ENCODE measurements at places on chromosomes 3 and 15.
A peak's percentile ranks its signal among the peaks of the same experiment; 100 is the strongest.

DNA sequence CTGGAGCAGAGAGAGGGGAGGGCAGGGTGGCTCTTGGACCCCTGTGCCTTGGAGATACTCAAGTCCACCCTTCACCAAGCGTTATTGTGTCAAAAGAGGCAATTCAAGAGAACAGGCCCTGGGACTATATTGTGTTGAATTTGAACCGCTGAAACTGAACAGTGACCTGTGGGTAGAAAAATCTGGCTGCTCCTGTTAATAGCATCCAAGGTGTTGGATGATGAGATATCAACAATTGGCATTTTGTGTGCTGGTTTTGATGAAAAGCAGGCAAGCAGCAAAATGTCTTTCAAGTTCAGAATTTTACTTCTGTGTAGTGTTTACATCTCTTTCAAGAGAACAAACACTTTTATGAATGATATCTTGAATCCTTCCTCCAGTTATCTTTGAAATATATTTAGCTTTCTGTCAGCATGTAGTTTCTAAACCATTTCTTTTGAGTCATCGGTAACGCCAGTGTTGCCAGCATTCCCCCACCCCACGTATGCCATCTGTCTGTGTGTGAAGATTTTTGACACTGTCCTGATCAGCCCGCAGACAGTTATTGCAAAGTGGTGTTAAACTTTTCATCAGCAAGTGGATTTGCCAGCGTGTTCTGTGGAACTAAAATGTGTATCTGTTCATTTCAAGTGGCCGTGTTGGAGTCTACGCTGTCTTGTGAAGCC lies 34.8 kb downstream of the PDHB start:
- no peak for DNase-seq

DNA sequence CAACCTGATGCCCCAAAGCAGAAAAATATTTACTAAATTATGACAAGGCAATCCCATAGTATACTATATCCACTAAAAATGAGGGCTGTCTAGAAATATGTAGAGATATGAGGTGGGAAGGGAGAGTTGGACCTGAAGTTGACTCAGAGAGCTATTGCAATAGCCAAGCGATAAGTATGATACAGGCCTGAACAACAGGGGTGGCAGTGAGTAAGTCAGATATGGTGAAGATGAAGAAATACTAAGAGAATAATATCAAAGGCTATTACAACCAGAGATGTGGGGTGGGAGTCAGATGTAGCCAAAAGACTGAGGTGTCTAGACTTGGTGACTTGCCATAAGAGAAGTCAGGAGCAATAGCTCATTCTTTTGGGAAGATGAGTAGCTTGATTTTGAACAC lies 9.2 kb downstream of the HSPBAP1 start:
- DNase-seq, result no peak

GRCh38 chr3:194689493-194689944 lies 3.8 kb downstream of the FAM43A start:
- peak; percentile 22 for DNase-seq

DNA sequence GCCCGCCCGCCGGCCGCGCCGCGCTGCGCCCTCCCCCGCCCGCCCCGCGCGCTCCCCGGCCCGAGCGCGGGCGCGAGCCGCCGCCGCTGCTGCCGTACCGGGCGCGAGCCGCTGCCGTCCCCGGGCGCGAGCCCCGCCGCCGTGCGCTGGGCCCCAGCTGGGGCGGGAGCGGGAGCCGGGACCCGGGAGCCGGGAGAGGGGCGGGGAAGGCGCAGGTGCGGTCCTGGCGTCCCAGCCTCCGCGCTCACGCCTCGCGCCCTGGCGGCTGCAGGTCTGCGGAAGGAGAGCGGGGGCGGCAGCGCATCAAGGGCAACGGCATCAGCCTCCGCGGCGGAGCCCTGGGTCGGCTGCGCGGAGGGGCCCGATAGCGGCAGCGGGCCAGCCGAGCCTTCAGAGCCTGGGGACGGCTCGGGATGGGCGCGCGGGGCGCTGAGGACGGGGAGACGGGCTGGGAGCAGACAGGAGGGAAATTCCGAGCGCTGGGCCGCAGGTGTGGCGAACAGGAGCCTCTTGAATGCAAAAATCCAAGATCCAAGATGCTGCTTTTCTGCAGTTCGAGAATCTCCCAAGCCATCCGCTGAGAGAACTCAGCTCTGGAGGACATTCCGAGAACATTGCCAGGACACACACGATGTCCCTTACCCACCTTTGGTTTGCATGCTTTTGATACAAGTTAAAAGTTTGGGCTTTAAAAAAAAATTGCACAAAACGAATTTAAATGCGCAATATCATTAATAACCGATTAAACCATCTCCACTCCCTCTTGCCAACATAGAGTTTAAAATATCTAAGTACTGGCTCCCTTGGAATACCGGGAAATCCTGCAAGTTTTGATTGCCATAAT lies 251.1 kb downstream of the TJP1 start:
- DNase-seq, result no peak

- DNase-seq, result no peak
Observed at GRCh38 chr3:15403495-15403894, 23.8 kb downstream of the METTL6 start.

DNA sequence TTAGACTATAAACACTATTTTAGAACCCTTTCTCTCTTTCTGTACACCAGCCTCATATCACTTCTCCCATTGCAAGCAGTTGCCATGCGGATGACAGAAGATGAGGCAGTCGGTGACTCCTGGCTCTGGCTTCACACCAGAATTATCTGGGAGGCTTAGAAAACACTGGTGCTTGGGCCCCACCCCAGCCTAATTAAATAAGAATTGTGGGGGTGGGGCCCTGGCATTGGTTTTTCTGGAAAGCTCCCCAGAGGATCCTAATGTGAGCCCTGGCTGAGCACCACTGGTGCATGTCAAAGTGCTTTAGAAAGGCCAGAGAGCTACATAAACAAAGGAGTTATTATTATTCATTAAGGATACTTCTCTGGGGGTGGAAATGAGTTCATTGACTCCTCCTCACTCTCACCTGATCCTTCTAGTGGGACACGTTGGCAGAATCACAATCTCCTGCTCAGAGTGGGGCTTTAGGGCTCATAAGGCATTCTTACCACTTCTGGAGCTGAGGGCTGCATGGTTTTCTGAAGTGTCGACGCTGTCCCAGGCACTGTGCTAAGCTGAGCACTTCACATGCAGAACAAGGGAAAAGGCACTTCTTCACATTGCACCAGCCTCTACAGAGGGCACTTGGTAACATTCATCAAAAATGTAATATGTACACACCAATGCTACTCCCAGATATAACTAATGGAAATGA lies 188.5 kb upstream of the TLE3 start:
- no peak for DNase-seq

- no peak for DNase-seq
Observed at GRCh38 chr3:143450632-143451031, 331.1 kb downstream of the CHST2 start.

GRCh38 chr3:54159917-54160316 lies 37.6 kb downstream of the CACNA2D3 start:
- no peak for DNase-seq

GRCh38 chr3:72271923-72272322 lies 487.0 kb upstream of the PROK2 start:
- no peak for DNase-seq
